NCI-H2227 treated with DMSO at 0.1 percent for 48 hours (cell line): ENCODE measurements at places on chromosomes 16 and 17.

- no peak for DNase-seq
Measured at GRCh38 chr17:82794781-82795482, 43.1 kb downstream of the TBCD start.

DNA sequence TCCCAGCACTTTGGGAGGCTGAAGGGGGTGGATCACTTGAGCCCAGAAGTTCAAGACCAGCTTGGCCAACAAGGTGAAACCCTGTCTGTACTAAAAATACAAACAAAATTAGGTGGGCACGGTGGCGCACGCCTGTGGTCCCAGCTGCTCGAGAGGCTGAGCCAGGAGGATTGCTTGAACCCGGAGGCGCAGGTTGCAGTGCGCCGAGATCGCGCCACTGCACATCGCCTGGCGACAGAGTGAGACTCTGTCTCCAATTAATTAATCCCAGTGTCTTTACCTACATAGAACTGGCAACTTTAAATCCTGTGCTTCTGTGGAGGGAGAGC, 1.5 kb upstream of the ELOB start:
- no peak for DNase-seq

DNA sequence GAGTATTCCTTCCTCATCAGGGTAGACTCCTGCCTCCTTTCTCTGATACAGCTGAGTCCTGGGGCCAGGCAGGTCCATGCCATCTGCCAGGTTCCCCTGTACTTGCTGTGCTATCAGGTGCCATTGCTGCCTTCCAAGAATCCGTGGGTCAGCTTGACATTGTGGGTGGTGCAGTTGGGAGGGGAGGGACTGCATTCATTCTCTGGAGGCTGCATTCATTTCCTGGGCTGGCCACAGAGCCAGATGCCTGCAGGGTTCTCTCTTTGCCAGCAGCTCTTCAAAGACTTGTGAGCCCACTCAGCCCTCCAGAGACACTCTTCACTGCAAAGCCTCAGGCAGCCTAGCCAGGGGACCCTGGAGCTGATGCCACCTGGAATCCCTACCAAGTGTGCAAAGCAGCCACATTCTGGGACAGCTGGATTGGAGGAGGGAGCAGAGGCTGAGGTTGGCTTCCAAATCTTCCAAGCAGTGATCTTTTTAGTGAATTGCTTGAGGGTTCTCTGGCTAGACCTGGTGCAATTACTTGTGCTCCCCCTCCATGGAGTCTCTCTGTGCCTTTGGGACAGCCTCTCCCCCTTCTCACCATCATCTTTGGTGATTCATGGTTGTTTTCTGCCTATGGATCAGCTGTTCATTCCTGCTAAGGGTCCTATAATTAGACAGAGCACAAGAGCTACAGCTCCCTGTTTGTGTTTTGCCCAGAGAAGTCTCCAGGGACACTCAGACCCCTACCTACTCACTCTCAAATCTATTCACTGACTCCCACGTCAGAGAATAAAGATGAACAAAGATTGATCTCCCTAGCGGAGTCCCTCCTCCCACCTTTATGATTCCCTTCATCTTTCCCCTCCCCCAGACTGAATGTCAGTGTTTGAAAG, 20.9 kb downstream of the ANKFN1 start:
- DNase-seq: no peak

DNA sequence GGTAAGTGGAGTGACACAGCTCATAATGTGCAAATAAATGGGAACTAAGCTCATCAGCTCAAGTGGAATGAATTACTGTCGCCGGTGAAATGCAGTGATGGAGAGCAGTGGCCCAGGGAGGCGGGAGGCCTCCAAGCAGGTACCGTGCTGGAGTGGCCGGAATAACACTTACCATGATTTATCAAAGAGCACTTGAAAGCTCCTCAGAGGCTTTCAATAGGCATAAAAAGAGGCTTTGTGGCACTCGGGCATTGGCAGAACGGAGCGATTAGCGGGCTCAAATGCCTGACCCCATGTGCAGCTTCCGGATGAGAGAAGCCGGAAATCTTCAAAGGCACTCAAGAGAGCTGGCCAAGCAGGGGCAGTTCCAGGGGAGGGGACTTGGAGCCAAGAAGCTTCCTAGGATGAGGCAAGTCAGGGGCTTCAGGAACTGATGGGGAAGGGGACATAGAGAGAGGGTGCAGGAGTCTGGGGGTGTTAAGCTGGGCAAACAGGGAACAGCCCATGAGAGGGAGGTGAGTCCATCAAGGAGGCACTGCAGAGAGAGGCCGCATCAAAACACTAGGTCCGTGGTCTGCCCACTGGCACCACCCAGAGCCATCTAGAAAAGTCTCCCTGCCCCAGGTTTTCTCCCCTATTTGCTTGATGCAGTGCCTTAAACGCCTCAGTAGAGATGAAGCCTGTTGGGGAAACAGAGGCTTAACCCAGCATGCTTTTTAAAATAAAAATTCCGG, 144.0 kb upstream of the IRX6 start:
- DNase-seq: peak; percentile 80

- no peak for DNase-seq
Measured at GRCh38 chr17:14986127-14986526, 279.0 kb downstream of the PMP22 start.

- DNase-seq: no peak
Measured at GRCh38 chr16:23119570-23119969, 29.7 kb downstream of the USP31 start.

GRCh38 chr17:65598746-65599145, 37.3 kb upstream of the AXIN2 start:
- no peak for DNase-seq

GRCh38 chr16:78925083-78925767, 675.3 kb downstream of the MAF start:
- no peak for DNase-seq

DNA sequence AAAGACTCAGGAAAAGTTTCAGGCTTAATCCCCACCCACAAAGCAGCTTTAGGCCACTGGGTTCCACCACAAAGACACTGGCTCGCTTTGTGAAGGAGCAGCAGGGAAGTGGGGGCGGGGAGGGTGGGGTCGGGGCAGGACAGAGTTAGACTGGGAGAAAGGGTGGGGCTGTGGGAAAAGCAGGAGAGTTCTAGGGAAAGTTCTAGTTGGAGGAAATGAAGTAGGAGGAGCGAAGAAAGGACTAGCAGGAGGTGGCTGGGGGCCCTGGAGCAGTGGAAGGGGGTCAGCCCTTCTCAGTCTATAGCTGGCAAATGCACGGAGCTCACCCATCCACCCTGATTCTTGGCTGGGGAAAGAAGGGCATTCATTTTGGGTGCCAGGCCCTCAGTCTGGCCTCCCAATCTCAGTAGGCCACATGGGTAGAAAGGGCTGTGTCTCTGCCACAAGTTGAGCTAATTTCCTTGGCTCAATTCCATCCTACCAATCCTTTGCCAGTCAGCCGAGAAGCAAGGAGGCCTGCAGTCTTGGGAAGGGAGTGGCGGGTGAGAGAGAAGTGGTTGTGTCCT, 4.6 kb downstream of the INPP5K start:
- no peak for DNase-seq

DNA sequence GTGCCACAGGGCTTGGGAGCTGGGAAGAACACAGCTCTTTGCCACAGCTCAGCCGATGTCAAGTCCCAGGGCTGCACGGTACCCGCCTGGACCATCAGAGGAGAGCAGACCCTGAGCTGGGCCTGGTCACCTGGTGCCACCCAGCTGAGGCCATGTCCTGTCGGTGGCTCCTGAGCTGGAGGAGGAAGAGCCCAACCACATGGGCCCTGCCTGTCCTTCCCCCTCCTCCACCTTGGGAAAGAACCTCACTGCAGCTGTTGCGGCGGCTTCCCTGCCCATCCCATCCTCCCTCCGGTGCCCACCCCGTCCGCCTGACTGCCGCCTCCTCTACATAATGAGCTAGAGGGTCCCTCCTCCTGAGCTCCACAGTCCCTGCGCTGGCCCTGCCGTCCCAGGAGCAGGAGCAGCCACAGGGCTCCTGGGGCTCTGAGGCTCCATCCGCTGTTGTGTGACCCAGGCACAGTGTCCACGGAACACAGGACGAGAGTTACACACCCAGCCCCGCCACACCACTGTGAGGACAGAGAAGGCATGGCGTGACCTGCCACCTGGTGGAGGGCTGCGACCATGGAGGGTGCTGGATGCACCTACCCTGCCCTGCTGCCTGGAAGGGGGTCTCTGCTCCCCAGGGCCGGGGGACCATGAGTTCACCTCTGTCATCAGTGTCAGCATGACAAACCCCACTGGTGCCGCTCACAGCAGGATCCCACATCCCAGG, 21.4 kb upstream of the CHMP6 start:
- peak; percentile 9 for DNase-seq

DNA sequence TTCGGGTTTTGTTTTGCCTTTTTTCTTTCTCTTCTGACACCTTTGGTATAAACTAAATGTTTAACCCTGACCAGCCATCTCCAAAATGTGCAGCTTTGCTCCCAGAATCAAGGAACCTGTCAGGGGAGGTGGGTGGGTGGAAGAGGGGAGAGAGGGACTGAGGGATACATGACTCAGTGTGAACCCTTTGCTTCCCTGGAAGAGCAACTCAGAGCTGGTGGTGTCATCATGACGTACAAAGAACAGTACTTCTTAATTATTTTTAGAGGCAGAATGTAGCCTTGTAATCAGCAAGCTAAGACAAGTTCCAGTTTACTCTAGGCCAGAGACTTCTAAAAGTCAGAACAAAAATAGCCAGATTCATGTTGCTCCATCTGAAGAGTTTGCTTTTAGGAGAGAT, 119.6 kb upstream of the HAS3 start:
- DNase-seq: no peak

- no peak for DNase-seq
Measured at GRCh38 chr17:59108400-59109102, 1.9 kb upstream of the TRIM37 start.

DNA sequence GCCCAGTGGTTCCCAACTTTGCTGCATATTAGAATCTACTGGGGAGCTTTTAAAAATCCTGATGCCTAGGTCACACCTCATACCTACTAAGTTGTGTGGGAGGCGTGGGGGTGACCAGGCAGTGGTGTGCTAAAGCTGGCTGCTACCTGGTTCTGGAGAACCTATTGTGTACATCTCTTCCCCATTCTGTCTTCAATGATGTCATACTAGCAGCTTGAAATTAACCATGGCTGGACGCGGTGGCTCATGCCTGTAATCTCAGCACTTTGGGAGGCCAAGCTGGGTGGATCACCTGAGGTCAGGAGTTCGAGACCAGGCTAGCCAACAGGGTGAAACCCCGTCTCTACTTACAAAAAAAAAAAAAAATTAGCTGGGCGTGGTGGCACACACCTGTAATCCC, 11.3 kb upstream of the NLK start:
- no peak for DNase-seq

DNA sequence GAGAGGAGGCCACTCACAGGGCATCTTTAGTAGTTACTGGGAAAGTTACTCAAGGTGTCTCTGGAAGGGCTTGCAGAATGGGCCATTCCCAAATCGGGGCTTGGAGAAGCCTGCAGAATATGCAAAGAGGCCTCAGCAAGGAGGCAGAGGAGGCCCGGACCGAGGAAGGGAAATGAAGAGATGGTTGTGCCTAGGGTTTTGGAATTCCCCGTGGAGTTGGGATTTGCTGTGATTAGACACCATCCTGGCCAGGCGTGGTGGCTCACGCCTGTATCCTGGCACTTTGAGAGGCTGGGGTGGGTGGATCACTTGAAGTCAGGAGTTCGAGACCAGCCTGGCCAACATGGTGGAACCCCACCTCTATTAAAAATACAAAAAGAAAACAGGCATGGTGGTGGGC, 193.0 kb downstream of the IRF8 start:
- no peak for DNase-seq

DNA sequence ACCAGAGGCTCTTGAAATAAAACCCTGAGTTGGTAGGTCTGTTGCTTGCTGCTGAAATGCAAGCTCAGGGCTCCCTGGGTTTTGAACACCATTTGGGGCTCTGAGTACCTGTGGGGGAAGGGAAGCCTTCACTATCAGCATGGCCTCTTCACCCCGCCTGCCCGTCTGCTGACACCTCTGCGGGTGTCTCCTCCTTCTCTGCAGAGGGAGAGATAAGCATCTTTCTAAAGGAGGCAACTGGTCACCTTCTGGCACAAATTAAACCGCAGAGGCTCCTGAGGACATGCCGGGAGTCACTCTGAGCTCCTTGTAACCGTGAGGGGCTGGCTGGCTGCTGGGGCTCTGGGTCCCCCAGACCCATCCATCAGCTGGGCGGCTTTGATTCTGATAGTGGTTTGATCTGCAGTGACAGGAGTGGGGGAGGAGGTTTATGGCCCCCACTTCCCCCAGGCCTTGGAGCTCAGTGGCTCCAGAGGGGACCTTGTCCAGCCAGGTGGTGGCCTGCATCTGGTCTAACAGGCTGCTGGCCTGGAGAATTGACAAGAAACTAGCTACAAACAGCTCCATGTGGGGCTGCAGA, 123.5 kb downstream of the IRF8 start:
- no peak for DNase-seq

- no peak for DNase-seq
Measured at GRCh38 chr17:49452201-49452600, 37.5 kb upstream of the PHB1 start.

- no peak for DNase-seq
Measured at GRCh38 chr17:13114601-13115031, 96.8 kb upstream of the ELAC2 start.

GRCh38 chr16:20910781-20911321, 10.3 kb downstream of the LYRM1 start:
- DNase-seq: no peak

- DNase-seq: no peak
Measured at GRCh38 chr16:54199487-54200160, 87.0 kb downstream of the IRX3 start.

GRCh38 chr17:49353607-49354006, 8.4 kb downstream of the ZNF652 start:
- DNase-seq: no peak

DNA sequence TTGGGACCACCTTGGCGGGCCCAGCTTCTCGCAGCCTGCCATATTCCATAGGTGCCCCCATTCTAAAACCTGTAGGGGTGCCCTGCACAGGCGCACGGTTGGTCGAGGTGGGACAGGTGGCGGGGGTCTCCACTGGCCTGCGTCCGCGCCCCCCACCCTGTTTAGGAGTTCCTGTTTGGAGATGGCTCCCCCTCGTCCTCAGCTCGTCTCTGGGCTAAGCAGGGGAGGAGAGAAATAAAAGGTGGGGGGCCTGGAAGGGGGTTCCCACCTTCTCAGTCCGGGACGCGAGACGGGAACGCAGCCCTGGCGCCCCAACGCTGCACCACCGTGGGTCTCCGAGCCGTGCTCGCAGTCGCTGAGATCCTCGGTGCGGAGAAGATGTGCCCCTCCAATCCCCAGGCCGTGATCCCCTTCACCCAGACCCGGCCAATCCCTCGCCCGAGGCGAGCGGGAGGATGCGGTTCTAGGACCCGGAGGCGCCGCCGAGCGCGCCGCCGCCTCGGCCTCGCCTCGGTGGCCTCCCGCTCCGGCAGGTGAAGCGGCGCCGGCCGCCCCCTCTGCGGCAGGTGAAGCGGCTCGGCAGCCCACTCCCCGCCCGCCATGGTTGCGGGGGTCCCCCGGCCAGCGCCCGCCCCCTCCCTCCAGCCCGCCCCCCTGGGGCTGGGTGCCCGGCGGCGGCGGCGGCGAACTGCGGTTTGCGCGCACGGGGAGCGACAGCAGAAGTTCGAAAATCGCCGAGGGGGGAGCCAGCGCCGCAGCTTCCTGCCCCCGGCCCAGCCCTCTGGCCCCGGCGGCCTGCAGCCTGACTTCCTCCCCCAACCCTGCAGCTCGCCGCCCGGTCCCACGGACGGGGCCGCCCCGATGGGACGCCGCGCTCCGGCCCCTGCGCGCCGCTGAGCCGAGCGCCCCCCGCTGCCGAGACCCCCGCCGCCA, at the start of gene FMNL1:
Gene FMNL1 (plus strand): TSS at position 805 of the 933 bp plus-strand sequence. CDS start 240 bp downstream, outside the sequence.
- no peak for DNase-seq
